DND-41 (cell line): ENCODE measurements at places on chromosomes 4 and X.

DNA sequence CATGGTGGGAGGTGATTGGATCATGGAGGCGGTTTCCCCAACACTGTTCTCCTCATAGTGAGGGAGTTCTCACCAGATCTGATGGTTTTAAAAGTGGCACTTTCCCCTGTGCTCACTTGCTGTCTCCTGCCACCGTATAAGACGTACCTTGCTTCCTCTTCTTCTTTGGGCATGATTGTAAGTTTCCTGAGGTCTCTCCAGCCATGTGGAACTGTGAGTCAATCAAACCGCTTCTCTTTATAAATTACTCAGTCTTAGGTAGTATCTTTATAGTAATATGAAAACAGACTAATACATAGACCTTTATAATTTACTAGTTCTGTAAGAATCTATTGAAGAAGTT is 82.5 kb upstream of the PITX2 start:
- H3K4me3 ChIP-seq, result no peak overlapping the region
- no peak for DNase-seq
- peaks cover 3% of the 10 kb centered on the region for H3K27me3 ChIP-seq
- no peak overlapping the region for H3K27ac ChIP-seq
- H3K36me3 ChIP-seq, result no peaks in the 10 kb centered on the region

GRCh38 chr4:132565542-132565941 is 583.6 kb upstream of the PCDH10 start:
- DNase-seq, result no peak
- no peaks in the 10 kb centered on the region for H3K36me3 ChIP-seq
- no peak overlapping the region for H3K27ac ChIP-seq
- H3K27me3 ChIP-seq, result no peaks in the 10 kb centered on the region

DNA sequence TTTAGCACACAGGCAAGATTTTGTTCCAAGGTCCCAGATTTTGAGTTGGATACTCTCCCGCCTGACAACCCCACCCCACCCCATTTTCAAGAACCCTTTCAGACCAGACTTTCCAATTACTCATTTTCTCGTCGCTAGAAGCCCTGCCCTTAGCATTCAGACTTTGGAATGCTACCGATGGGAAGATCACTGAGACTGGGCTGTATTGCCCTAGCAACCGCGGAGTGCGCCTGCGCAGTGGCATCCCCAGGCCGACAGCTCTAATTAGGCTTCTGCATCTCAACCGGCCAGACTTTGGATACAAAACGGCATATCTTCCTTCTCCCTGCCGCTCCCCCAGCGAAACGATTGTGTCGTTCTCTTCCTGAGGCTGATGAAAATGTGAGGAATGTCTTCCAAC is 3.4 kb downstream of the MAGEE2 start:
- H3K27me3 ChIP-seq, result no peaks in the 10 kb centered on the region
- no peak overlapping the region for H3K4me3 ChIP-seq
- no peaks in the 10 kb centered on the region for H3K4me1 ChIP-seq
- no peak for DNase-seq
- no peak overlapping the region for H3K27ac ChIP-seq

- peaks cover 18% of the 10 kb centered on the region; the same call in 1 of the 2 replicates for H3K36me3 ChIP-seq
- H3K4me1 ChIP-seq, result no peaks in the 10 kb centered on the region
- H3K27ac ChIP-seq, result no peak overlapping the region
- H3K27me3 ChIP-seq, result no peaks in the 10 kb centered on the region
Observed at GRCh38 chr4:99013402-99013843, 17.9 kb downstream of the METAP1 start.

- peak; percentile 23 for DNase-seq
- H3K27me3 ChIP-seq, result no peaks in the 10 kb centered on the region
- H3K36me3 ChIP-seq, result no peaks in the 10 kb centered on the region
- no peak overlapping the region for H3K27ac ChIP-seq
- no peaks in the 10 kb centered on the region for H3K4me1 ChIP-seq
Observed at GRCh38 chrX:52574416-52575275, 57.8 kb upstream of the XAGE1B start.

DNA sequence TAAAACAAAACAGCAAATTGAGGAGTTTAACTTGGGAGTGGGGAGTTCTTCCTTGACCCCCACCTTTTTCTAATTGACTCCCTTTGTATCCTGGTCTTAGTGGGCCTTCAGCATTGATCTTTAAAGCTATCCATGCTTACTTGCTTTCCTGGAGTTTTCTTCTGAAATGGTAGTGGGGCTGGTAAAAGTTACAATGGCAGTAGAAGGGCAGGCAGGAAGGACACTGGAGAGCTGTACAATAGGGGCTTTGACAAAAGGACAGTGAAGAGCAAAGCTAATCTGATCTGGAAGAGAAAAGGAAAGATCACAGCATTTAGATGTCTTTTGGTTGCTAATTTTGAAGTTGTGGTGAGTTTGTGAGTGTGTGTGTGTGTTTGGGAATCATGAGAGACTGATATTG is 111.5 kb downstream of the MID1 start:
- no peak for DNase-seq
- no peaks in the 10 kb centered on the region for H3K36me3 ChIP-seq
- no peak overlapping the region for H3K27ac ChIP-seq

- H3K36me3 ChIP-seq, result no peaks in the 10 kb centered on the region
- H3K4me3 ChIP-seq, result no peak overlapping the region
- no peaks in the 10 kb centered on the region for H3K4me1 ChIP-seq
- no peak overlapping the region for H3K27ac ChIP-seq
- no peak for DNase-seq
- no peaks in the 10 kb centered on the region for H3K27me3 ChIP-seq
Observed at GRCh38 chr4:75169427-75169826, 236.5 kb downstream of the PARM1 start.

DNA sequence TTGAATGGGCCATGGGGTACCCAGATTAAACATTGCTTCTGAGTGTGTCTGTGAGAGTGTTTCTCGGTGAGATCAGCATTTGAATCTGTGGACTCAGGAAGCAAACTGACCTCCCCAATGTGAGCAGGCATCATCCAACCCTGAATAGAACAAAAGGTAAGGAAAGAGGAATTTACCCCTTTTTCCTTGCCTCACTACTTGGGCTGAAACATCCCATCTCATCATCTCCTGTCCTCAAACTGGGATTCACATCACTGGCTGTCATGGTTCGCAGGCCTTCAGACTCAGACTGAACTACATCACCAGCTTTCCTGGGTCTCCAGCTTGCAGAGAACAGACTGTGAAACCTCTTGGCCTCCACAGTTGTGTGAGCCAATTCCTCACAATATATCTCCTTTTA is 47.1 kb downstream of the TEC start:
- no peak overlapping the region for H3K27ac ChIP-seq
- H3K4me1 ChIP-seq, result no peaks in the 10 kb centered on the region
- no peak overlapping the region for H3K4me3 ChIP-seq
- peaks cover 4% of the 10 kb centered on the region for H3K27me3 ChIP-seq
- DNase-seq, result no peak
- no peaks in the 10 kb centered on the region for H3K36me3 ChIP-seq

DNA sequence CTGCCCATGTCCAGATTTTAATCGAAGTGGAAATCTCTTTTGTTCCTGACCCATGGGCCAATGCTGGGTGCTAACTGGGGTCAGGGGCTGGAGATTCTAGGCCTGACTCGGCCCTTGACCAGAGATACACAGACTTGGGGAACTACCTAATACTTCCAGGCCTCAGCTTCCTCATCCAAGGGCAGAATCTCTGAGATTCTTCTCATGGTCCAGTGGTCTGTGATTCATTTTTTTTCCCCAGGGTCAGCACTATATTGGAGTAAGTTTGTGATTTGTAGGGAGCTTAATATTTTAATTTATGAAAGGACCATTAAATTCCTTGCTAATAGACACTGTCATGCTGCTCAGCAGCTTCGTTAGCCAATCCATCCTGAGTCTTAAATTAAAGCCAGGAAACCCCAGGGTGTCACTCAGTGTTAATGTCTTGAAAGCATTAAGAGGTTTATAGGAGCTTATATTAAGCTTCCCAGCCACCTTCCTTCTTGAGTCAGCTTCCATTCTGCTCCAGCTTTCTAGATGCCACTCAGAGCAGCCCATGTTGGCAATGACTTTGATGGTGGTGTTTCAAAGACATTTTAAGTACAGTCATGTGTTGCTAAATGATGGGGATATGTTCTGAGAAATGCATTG is 27.0 kb upstream of the PROM1 start:
- H3K27ac ChIP-seq, result no peak overlapping the region
- H3K36me3 ChIP-seq, result no peaks in the 10 kb centered on the region
- no peaks in the 10 kb centered on the region for H3K4me1 ChIP-seq
- no peak for DNase-seq

GRCh38 chrX:76802708-76803107 is 375.2 kb downstream of the MAGEE1 start:
- no peaks in the 10 kb centered on the region for H3K4me1 ChIP-seq
- no peaks in the 10 kb centered on the region for H3K36me3 ChIP-seq

DNA sequence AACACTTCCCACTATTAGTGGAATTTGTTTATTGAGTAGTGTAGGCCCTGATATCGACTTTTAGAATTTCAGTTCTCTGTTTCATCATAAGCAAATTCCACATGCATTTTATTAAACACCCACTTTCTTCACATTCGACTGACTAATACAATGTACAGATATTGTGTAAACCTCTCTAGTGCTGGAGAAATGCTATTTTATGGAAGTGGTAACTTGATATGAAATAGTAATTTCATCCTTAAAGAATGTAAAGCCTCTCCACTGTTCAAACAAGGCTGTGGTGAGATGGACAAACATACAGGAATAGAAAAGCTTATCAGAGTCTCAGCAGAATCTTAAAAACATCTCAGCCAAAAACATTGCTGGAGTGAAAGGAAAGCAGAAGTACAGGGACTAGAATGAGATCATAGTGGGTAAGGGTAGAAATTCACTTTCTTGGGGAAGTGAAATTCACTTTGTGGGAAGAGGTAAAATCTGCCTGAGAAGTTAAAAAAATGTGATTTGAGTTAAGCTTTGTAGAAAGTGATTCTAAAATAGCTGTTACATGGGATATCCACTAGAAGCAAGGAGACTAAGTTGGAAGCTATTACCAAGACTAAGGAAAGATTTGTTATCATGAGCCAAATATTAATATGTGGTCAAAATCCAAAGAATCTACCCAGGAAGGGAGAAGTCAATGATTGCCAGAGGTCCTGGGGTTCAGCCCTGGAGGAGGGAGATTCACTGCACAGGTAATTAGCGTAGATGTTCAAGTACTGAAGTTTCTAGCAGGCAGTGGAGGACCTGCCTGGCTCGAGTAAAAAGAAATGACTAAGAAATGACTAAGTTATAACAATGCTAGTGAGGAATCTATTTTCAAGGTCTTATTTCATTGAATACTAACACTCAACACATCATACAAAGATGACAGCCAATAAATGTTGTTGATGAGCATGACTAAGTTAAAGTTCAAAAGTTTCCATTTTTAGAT is 398.3 kb upstream of the FAM47C start:
- no peaks in the 10 kb centered on the region for H3K4me1 ChIP-seq
- H3K27ac ChIP-seq, result no peak overlapping the region
- DNase-seq, result no peak
- H3K4me3 ChIP-seq, result no peak overlapping the region
- no peaks in the 10 kb centered on the region for H3K27me3 ChIP-seq
- no peaks in the 10 kb centered on the region for H3K36me3 ChIP-seq

- no peak overlapping the region for H3K27ac ChIP-seq
- H3K27me3 ChIP-seq, result no peaks in the 10 kb centered on the region
- H3K36me3 ChIP-seq, result no peaks in the 10 kb centered on the region
- no peaks in the 10 kb centered on the region for H3K4me1 ChIP-seq
- no peak for DNase-seq
Observed at GRCh38 chrX:153525451-153525850, 8.0 kb downstream of the ATP2B3 start.

GRCh38 chr4:56229947-56230346 is 157.3 kb downstream of the AASDH start:
- no peaks in the 10 kb centered on the region for H3K36me3 ChIP-seq
- DNase-seq, result no peak
- H3K4me3 ChIP-seq, result no peak overlapping the region
- H3K4me1 ChIP-seq, result peaks cover 11% of the 10 kb centered on the region
- no peaks in the 10 kb centered on the region for H3K27me3 ChIP-seq
- no peak overlapping the region for H3K27ac ChIP-seq

GRCh38 chr4:104128850-104129213 is 365.9 kb downstream of the CXXC4 start:
- H3K27me3 ChIP-seq, result no peaks in the 10 kb centered on the region
- H3K4me1 ChIP-seq, result no peaks in the 10 kb centered on the region
- no peak overlapping the region for H3K4me3 ChIP-seq
- no peak overlapping the region for H3K27ac ChIP-seq

GRCh38 chrX:10649265-10649664 is 28.9 kb upstream of the MID1 start:
- no peak for DNase-seq
- no peak overlapping the region for H3K4me3 ChIP-seq
- H3K4me1 ChIP-seq, result no peaks in the 10 kb centered on the region
- no peaks in the 10 kb centered on the region for H3K27me3 ChIP-seq

- no peak overlapping the region for H3K4me3 ChIP-seq
- H3K27ac ChIP-seq, result no peak overlapping the region
- peak; percentile 28 for DNase-seq
- peaks cover 15% of the 10 kb centered on the region for H3K4me1 ChIP-seq
Observed at GRCh38 chr4:185165605-185166063, 22.6 kb downstream of the SLC25A4 start.

DNA sequence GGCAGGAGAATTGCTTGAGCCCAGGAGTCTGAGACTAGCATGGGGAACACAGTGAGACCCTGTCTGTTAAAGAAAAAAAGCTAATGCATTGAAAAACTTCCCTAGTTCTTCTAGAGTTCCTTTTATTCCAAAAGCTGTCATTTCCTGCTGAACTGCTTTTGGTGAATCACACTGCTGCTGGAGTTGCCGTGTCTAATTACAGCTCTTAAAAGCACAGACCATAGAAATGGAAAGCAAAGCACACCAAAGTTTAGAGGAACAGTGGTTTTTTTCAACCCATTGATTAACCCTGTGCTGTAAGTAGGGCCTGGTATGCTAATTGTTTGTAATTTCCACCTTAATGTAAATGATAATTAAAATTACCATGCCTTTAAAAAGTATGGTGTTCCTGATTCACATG is 52.4 kb downstream of the SEPTIN11 start:
- no peak overlapping the region for H3K27ac ChIP-seq
- no peak overlapping the region for H3K4me3 ChIP-seq
- no peak for DNase-seq
- H3K4me1 ChIP-seq, result no peaks in the 10 kb centered on the region
- peaks cover 11% of the 10 kb centered on the region for H3K27me3 ChIP-seq
- H3K36me3 ChIP-seq, result no peaks in the 10 kb centered on the region

DNA sequence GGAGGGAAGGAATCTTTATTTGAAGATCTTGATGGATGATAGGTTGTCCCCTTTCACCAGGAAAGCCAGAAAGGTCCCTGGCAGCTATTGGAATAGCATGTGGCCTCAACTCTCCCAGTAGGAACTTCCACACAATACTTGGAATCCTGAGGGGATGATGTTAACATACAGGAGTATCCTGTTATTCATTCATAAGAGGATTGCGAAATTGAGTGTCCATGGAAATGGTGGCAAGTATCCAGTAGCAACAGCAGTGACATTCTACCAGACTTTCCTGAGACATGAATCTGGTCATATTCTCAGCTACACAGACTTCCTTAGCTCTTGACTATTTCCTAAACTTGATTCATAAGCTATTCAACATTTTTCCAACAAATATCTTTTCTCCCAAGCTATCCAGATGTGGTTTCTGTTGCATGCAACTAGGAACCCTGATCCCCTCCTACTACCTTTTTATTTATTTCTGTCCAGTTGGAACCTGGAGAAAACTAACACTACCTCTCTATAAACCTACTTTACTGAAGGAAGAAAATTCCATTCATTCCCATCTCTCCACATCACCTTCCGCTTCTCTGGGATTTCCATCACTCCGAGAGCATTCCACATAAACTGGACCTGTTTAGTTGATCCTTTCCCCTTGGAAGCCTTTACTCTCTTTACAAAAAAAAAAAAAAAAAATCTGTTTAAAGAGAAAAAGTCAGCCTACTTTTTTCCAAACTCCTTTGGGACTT is 101.8 kb downstream of the ANXA5 start:
- H3K4me3 ChIP-seq, result no peak overlapping the region
- H3K36me3 ChIP-seq, result no peaks in the 10 kb centered on the region
- H3K27ac ChIP-seq, result no peak overlapping the region
- DNase-seq, result no peak
